ENCODE measurements at places on chromosomes 3 and 15. TPM values are rescaled to one million over a fixed set of nuclear protein-coding genes. Genes with fewer than 3 reads are reported as not detected.

Gene UROC1
- not detected for total RNA-seq

DNA sequence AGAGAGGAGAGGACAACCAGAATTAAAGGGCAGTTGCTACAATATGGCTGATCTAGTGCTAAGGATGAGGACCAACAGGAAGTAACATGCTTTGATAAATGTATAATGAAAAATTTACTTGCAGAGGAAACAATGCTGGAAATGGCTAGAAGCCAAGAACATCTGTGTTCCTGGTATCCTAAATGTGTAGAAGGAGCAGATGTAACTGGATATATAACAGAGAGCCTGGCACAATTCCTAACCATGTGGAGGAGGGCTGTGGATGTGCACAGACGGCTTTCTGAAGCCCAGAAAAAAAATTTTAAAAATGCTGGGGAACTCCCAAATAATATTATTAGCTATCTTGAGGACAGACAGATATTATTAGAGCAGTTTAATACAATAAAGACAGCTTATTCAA is 159.4 kb upstream of the GBE1 start:
- no peak for DNase-seq

DNA sequence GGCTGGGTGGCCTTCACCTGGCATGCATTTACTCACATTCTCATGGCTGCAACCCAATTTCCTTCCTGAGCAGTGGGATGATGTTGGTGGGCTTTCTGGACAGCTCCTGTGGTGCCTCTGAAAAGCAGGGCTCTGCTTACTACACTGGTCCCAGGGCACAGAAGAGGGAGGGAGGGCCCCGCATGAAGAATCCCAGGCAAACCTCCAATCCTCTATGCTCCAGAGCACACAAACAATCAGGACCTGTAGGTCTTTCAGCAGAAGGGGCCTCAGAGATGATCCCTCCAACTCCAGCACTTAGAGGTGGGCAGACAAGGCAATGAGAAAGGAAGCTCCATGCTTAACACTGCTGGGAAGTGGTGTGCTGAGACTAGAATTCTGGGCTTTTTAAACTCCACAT is 231.7 kb upstream of the ICE2 start:
- no peak for DNase-seq

GRCh38 chr15:32851572-32851971 is 133.8 kb downstream of the GREM1 start:
- DNase-seq: peak; percentile 20

Gene C15orf40
- 12.2 TPM for total RNA-seq

Gene TUSC7
- total RNA-seq: not detected

GRCh38 chr3:50275996-50276761 is 2.7 kb upstream of the LSMEM2 start:
- DNase-seq: no peak

Gene TRAT1
- total RNA-seq: not detected

- DNase-seq: peak; percentile 41
Observed at GRCh38 chr3:152073267-152073666, 195.5 kb upstream of the MBNL1 start.

Gene CCR8
- not detected for total RNA-seq

Gene EXOSC7
- 25.6 TPM for total RNA-seq

Gene C3orf70
- total RNA-seq: 0.65 TPM

Measured in lung microvascular endothelial cell (primary cell).